SJSA1 (cell line): ENCODE measurements at places on chromosomes 16 and 17. TPM values are rescaled to one million over a fixed set of nuclear protein-coding genes. Genes with fewer than 3 reads are reported as not detected.

Gene CNGB1
- total RNA-seq = 0.13 TPM in 1 of 2 replicates, not detected in the other

Gene ZFHX3
- 2.1 and 2.3 TPM in 2 replicates for total RNA-seq

Gene ZPBP2
- not detected in 2 replicates for total RNA-seq

Gene PRSS8
- total RNA-seq = not detected in 2 replicates

Gene LGALS9
- 0.50 TPM in 1 of 2 replicates, not detected in the other for total RNA-seq

Gene KRT20
- not detected in 2 replicates for total RNA-seq

Gene TSPOAP1
- total RNA-seq = 0.05 TPM in 1 of 2 replicates, not detected in the other

Gene CD300LF
- not detected in 2 replicates for total RNA-seq

Gene TXNL4B
- total RNA-seq = 11.7 and 26.0 TPM in 2 replicates

Gene SLC16A3
- total RNA-seq = 149 and 249 TPM in 2 replicates

Gene KRTAP2-3
- not detected in 2 replicates for total RNA-seq

Gene IL32
- total RNA-seq = 99.8 and 160 TPM in 2 replicates

Gene PRAC2
- total RNA-seq = not detected in 2 replicates

Gene IFI35
- 16.4 and 17.7 TPM in 2 replicates for total RNA-seq

Gene HIC1
- 28.8 and 31.3 TPM in 2 replicates for total RNA-seq

Gene AANAT
- total RNA-seq = not detected in 2 replicates

Gene PRKAR1A
- 433 and 529 TPM in 2 replicates for total RNA-seq

Gene EXOC3L1
- not detected in 2 replicates for total RNA-seq

Gene PLLP
- not detected in 2 replicates for total RNA-seq

Gene MPHOSPH6
- 55.4 and 69.9 TPM in 2 replicates for total RNA-seq

Gene MRPL12
- total RNA-seq = 19.5 and 34.3 TPM in 2 replicates

Gene FBXW10
- 0.05 TPM in 1 of 2 replicates, not detected in the other for total RNA-seq

Gene KRT31
- total RNA-seq = not detected in 2 replicates

Gene BCAR1
- 86.6 and 93.5 TPM in 2 replicates for total RNA-seq

Gene CCDC200
- not detected in 2 replicates for total RNA-seq

Gene AP2B1
- 76.0 and 109 TPM in 2 replicates for total RNA-seq

Gene RGS11
- not detected in 2 replicates for total RNA-seq

Gene CBFA2T3
- total RNA-seq = not detected in 2 replicates

Gene PMM2
- total RNA-seq = 47.9 and 50.2 TPM in 2 replicates

Gene TMEM107
- 11.5 and 15.9 TPM in 2 replicates for total RNA-seq

Gene ERCC4
- 11.7 and 15.5 TPM in 2 replicates for total RNA-seq

Gene TBC1D3E
- total RNA-seq = 0.13 TPM in 1 of 2 replicates, not detected in the other

Gene SULT1A2
- total RNA-seq = not detected in 2 replicates

Gene ADAM11
- total RNA-seq = 0.13 and 4.4 TPM in 2 replicates

Gene PROCA1
- total RNA-seq = 0.53 and 0.69 TPM in 2 replicates

Gene INTS2
- total RNA-seq = 17.7 and 22.3 TPM in 2 replicates

Gene SMIM22
- total RNA-seq = not detected in 2 replicates

Gene HID1
- total RNA-seq = 0.16 TPM in 1 of 2 replicates, not detected in the other

Gene DOC2B
- not detected in 2 replicates for total RNA-seq

Gene ACBD4
- total RNA-seq = 0.89 and 1.6 TPM in 2 replicates

Gene UBB
- 1,919 and 2,989 TPM in 2 replicates for total RNA-seq

Gene TAC4
- total RNA-seq = not detected in 2 replicates

Gene CA4
- total RNA-seq = not detected in 2 replicates

Gene TMEM238L
- total RNA-seq = not detected in 2 replicates

Gene TNFRSF12A
- 545 and 625 TPM in 2 replicates for total RNA-seq

Gene DNAI2
- total RNA-seq = not detected in 2 replicates

Gene NATD1
- 0.22 and 1.7 TPM in 2 replicates for total RNA-seq

Gene PRR15L
- not detected in 2 replicates for total RNA-seq

Gene KRT39
- not detected in 2 replicates for total RNA-seq

Gene KRT15
- total RNA-seq = 1.6 and 3.9 TPM in 2 replicates

Gene TBC1D26
- not detected in 2 replicates for total RNA-seq

Gene EVPLL
- not detected in 2 replicates for total RNA-seq

Gene CNTNAP4
- total RNA-seq = not detected in 2 replicates

Gene TMEM88
- total RNA-seq = not detected in 2 replicates

Gene ADAP2
- total RNA-seq = 0.13 and 1.3 TPM in 2 replicates

Gene EVI2B
- total RNA-seq = 0.47 and 1.2 TPM in 2 replicates

Gene SLC35G6
- not detected in 2 replicates for total RNA-seq

Gene ATP2C2
- total RNA-seq = not detected in 2 replicates

Gene RPS6KB1
- total RNA-seq = 26.9 and 32.3 TPM in 2 replicates
